Suprapubic skin (tissue), 4 donors: ENCODE measurements at places on chromosomes 1 and 21.

GRCh38 chr1:239590556-239590955 lies 204.2 kb downstream of the CHRM3 start:
- no peak overlapping the region for H3K27ac ChIP-seq
- no peaks in the 10 kb centered on the region for H3K4me1 ChIP-seq
- H3K27me3 ChIP-seq = no peaks in the 10 kb centered on the region
- no peak overlapping the region for H3K4me3 ChIP-seq
- no peak for DNase-seq

DNA sequence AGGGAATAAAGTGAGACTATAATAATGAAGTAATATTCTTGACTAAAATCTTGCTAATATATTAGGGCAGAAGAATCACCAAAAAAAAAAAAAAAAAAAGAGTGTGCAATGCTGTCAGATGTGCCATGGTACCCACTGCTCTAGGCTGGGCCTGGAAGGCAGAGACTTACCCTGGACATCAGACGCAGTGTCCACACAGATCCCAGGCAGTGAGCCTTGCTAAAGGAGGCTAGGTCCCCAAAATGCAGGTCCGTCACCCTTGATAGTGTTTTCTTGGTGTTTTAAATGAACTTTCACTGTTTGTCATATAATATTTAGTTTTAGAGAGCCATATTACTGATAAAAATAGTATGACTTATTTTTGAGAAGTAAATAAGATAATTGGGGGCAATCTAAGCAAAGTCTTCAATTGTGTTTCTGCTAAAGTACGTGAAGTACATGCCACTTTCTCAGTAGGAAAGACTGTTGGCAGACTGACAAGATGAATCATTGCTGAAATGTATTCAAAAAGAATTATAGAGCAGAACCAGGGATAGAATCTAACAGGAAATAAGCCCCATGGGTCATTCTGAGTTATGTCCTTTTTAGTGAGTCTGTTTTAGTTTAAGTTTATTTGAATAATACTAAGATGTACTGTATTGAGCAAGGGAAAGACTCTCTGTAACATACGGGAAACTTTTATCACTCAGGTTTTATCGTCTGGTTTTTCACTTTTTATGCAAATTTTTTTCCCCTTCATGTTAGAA lies 74.6 kb upstream of the PDC start:
- H3K27ac ChIP-seq = no peak overlapping the region
- H3K27me3 ChIP-seq = no peaks in the 10 kb centered on the region
- no peaks in the 10 kb centered on the region for H3K36me3 ChIP-seq
- DNase-seq = no peak
- peaks cover 6% of the 10 kb centered on the region for H3K4me1 ChIP-seq
- H3K4me3 ChIP-seq = no peak overlapping the region

DNA sequence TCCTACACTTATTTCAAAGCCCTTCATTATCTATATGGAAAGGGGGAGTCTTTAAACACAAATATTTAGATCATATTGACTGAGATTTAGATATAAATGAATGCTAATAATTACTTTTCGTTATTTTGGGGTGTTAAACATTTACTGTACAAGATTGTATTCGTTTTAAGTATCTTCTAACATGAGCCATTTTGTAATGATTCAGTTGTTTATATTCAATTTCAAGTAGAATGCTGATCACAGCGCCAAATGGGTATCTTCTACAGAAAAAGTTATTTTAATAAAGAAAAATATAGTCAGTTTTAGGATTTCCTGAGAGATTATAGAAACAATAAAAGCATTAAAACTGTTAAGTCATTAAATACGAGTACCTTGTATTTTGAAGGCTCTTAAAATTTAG lies 104.5 kb upstream of the HNRNPU start:
- no peaks in the 10 kb centered on the region for H3K27me3 ChIP-seq
- H3K27ac ChIP-seq = peak overlapping the region; percentile 99
- H3K4me1 ChIP-seq = peaks cover 24% of the 10 kb centered on the region
- peak overlapping the region; percentile 84 for H3K4me3 ChIP-seq

- no peak for DNase-seq
- no peaks in the 10 kb centered on the region for H3K27me3 ChIP-seq
- H3K36me3 ChIP-seq = no peaks in the 10 kb centered on the region
- no peaks in the 10 kb centered on the region for H3K4me1 ChIP-seq
Measured at GRCh38 chr21:16794950-16795349, 717.9 kb upstream of the CXADR start.

DNA sequence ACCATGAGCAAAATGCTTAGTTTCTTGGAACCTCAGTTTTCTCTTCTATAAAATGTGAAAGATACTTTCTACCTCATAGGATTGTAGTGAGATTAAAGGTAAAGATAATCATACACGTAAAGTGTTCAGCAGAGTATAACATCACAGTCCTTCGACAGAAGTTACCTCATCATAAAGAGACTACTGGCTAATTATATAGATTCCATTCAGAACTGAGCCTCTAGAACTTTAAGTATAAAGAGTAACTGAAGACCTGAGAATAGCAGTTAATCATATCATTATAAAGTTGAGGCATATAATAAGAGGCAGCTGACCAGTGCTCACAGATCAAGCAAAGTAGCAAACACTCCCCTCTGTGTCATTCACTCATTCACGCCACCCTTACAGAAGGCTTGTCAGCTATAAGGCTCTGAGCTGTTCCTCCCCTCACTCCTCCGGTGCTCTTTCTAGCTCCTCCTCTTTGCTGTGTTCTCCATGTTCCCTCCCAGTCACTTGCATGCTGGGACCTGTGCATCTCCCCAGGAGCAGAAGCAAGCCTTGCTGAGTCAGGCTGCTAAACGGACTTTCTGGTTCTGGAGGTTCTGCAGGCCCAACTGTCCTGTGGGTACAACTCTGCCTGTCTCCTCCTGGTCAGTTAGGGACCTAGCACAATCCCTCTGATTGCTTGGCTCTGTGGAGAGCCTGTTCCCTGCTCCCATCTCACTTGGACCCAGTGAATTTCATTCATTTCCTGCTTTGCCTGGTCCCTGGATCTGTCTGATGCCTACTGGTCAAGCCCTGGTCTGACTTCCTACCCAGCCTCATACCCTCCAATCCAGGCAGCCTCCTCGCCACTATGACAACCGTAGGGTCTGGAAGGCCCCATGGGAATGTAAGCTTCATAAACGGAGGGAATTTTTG lies 28.3 kb upstream of the LY9 start:
- no peaks in the 10 kb centered on the region for H3K27me3 ChIP-seq
- peaks cover 18% of the 10 kb centered on the region for H3K4me1 ChIP-seq
- no peak overlapping the region for H3K4me3 ChIP-seq
- DNase-seq = no peak

DNA sequence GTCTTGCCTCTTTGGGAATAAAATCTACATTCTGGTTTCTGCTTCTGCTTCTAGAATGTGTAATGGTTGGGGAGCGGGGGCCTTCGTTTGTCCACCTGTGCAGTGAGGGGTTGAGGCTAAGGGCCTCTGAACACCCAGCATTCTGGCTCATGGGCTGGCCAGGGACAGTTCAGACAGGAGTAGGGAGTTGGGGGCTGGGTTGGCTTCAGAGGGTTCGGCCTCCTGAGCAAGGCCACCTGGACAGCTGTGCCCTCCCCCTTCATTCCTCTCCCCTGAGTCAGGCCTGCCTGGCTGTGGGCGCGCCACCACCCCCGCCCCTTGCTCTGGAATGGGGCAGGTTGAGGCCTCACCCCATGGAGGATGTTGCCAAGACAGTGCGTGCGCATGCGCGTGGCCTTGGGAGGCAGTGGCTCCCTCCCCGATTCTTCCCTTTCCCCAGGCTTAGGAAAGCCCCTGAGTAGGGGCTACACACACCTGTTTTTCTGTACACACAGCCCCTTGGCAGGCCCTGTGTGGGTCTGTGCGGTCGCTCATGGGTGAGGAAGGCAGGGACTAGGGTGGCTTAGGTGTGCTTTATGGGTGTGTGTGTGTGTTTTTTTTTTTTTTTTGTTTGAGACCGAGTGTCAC lies 57.0 kb downstream of the YARS1 start:
- DNase-seq = no peak
- peak overlapping the region; percentile 28 for H3K4me3 ChIP-seq
- H3K27me3 ChIP-seq = no peaks in the 10 kb centered on the region
- peak overlapping the region; percentile 96 for H3K27ac ChIP-seq

DNA sequence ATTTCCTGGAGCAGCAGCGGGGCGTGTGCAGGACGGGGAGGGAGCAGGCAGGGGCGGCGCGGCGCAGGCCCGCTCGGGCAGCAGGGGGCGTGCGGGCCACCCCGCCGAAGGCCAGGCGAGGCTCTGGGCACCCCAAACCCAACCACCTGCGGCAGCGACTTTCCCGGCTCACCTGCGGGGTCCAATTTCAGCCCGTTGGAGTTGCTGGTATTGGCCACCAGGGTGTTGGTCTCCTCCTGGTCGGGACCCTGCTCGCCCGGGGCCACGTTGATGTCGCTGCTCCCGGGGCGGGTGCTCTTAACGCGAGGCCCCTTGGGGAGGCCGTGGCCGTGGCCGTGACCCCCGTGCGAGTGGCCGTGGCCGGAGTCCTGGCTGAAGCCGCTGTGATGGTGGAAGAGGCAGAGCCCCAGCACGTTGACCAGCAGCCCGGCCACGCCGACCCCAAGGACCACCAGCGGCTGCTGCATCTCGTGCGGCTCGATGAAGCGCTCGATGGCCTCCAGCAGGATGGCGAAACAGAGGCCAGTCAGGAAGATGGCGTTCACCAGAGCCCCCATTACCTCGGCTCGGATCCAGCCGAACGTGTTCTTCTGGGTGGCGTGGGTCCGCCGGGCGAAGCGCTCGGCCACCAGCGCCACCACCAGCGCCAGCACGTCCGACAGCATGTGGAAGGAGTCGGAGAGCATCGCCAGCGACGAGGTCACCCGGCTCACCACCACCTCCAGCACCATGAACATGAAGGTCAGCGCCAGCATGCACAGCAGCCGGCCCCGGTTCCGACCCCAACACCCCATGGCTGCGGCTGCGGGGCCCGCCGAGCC lies 932 bp downstream of the SLC30A1 start:
- no peaks in the 10 kb centered on the region for H3K27me3 ChIP-seq
- H3K4me1 ChIP-seq = peaks cover 45% of the 10 kb centered on the region
- DNase-seq = peak; percentile 84
- peaks cover 8% of the 10 kb centered on the region for H3K36me3 ChIP-seq
- H3K27ac ChIP-seq = peak overlapping the region; percentile 95
- H3K4me3 ChIP-seq = peak overlapping the region; percentile 98

DNA sequence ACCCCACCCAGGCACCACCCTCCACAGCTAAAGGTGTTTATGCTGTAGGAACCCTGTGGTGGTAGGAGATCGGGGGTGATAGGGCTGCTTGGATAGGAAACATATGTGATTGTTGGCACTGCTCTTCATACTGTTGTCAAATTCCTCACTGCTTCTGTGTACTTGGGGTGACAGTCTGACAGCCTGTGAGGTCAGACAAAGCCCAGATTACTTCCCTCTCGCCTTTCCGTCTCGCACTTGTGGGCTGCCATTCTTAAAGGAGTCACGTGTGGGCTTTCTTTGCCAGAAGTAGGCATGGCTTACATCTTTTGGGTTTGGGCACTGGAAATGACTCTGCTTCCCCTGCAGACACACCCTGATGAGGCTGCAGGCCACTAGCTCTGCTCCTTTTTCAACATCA lies 363.8 kb downstream of the DISC1 start:
- DNase-seq = no peak
- H3K4me3 ChIP-seq = no peak overlapping the region
- no peak overlapping the region for H3K27ac ChIP-seq

DNA sequence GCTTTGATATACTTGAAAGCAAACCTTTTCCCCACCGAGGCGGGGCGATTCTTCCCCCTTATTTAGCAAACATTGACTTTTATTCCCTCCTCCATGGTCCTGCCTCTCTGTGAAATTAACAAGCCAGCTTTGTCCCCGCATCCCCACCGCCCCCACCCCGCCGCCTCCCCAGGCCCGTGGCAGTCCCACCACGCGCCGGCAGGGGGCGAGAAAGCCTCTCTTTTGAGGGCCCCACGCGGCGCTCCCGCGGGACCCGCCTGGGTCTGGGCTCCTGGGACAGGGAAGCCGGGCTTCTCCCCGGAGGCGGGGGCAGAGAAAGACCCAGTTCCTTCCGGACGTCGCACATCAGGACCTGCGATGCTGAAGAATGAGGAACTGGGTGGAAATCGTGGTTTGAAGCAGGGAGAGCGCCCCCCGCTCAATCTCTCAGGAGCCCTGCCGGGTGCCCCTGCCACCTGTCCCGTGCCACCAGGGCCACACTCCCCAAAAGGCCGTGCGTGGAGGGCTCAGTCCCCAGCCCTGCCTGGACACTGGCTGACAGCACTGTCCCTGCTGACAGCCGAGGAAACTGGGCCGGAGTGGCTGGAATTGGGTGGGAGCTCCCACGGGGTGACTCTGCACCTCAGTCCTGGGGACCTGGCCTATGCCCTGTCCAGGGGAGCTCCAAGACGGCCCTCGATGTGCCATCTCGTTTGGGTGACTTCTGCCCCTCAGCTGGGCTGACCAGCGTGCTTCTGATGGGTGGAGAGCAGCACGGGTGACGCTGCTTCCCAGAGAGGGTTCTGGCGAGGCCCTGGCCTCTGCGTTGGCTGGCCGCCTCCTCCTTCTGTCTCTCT lies 8.6 kb upstream of the ACTRT2 start:
- H3K27me3 ChIP-seq = peaks cover 90% of the 10 kb centered on the region
- H3K4me1 ChIP-seq = no peaks in the 10 kb centered on the region
- H3K36me3 ChIP-seq = no peaks in the 10 kb centered on the region
- no peak for DNase-seq
- no peak overlapping the region for H3K4me3 ChIP-seq

- H3K27ac ChIP-seq = no peak overlapping the region
- no peaks in the 10 kb centered on the region for H3K36me3 ChIP-seq
- H3K27me3 ChIP-seq = no peaks in the 10 kb centered on the region
- no peaks in the 10 kb centered on the region for H3K4me1 ChIP-seq
- DNase-seq = no peak
Measured at GRCh38 chr1:28118640-28119307, 30.4 kb upstream of the EYA3 start.

DNA sequence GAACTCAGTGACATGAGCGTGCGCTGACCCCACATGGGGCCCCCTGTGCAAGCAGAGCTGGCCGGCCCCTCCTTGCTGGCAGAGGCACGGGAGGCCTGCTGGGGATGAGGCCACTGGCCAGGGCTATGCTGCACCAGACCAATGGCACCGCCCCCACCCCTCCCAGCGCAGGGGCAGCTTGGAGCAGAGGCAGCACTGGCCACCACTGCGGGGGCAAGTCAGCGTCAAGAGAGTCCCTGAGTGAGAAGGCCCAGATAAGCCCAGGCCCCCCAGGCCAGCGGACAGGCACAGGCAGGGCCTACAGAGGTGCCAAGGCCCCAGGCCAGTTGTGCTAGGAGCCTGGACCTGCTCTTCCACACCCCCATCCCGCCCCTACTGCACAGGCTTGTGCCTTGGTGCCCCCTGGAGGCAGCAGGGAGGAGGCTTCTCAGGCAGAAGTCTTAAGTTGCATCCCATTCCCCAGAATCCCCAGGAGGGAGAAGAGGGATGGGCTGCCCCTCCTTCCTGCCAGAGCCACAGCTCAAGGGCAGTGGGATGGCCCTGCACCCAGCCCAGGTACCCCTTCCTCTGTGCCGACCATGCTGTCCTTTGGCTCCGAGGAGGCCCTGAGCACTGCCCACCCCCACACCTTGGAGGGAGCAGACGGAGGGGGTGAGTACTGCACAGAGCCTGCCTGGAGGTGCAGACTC lies 35.8 kb downstream of the EPHX1 start:
- H3K4me1 ChIP-seq = peaks cover 23% of the 10 kb centered on the region
- no peaks in the 10 kb centered on the region for H3K27me3 ChIP-seq
- DNase-seq = peak; percentile 84
- H3K36me3 ChIP-seq = peaks cover 78% of the 10 kb centered on the region
- no peak overlapping the region for H3K4me3 ChIP-seq

- H3K4me1 ChIP-seq = no peaks in the 10 kb centered on the region
- H3K27ac ChIP-seq = no peak overlapping the region
Measured at GRCh38 chr1:10856863-10857598, 60.6 kb upstream of the CASZ1 start.

- H3K36me3 ChIP-seq = no peaks in the 10 kb centered on the region
- DNase-seq = no peak
- no peak overlapping the region for H3K4me3 ChIP-seq
- H3K27me3 ChIP-seq = no peaks in the 10 kb centered on the region
Measured at GRCh38 chr21:14752345-14752909, 206.3 kb upstream of the SAMSN1 start.
